NT2/D1 (cell line): ENCODE measurements at places on chromosomes 12 and 14.
A peak's percentile ranks its signal among the peaks of the same experiment; 100 is the strongest.

DNA sequence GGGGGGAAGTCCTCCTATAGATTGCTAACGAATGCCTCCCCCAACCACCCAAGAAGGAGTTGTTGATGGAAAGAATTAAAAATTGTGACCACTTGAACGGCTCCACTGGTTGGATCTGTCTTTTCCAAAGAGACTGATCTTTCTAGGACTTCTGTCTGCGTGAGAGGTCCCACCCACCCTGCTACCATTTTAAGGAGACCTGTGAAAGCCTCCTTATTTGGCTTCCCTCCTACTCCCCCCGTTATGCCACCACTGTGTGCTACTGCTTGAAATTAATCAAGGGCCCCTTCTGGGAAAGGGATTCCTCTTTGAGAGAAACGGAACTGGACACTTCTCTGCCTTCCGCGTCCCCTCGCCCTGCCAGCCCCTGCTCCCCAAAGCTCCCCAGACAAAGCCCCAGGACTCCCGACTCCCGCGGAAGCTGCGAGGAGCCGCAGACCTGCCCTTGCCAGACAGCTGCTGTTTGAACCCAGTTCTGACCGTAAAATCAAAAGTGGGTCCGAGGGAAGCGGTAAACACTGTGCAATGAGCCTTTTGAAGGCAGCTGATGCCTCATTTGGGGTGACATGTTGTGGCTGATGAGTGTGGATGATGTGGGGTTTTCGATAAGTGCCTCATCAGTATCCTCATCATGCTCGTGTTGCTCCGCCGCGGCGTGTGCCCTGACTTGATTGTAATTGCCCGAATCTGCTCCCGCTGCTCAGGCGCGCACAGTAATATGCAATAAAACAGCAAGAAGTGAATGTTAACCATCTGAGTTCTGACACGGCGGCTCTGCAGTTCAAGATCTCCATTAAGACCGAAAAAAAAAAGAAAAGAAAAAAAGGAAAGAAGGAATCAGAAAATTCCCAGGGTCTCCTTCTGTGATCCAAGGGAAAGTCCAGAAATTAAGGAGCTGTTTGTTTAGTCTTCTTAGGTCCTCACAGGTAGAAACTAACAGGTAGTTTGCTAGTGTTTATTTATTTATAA lies 48.2 kb downstream of the MBIP start:
- DNase-seq, result no peak

- DNase-seq, result no peak
These were observed 47.6 kb upstream of the SELPLG start for GRCh38 chr12:108681317-108681716.

- no peak for DNase-seq
These were observed 123.8 kb downstream of the PTCSC3 start for GRCh38 chr14:36052681-36053080.

- DNase-seq, result no peak
These were observed 51.8 kb upstream of the NUAK1 start for GRCh38 chr12:106190581-106190980.

DNA sequence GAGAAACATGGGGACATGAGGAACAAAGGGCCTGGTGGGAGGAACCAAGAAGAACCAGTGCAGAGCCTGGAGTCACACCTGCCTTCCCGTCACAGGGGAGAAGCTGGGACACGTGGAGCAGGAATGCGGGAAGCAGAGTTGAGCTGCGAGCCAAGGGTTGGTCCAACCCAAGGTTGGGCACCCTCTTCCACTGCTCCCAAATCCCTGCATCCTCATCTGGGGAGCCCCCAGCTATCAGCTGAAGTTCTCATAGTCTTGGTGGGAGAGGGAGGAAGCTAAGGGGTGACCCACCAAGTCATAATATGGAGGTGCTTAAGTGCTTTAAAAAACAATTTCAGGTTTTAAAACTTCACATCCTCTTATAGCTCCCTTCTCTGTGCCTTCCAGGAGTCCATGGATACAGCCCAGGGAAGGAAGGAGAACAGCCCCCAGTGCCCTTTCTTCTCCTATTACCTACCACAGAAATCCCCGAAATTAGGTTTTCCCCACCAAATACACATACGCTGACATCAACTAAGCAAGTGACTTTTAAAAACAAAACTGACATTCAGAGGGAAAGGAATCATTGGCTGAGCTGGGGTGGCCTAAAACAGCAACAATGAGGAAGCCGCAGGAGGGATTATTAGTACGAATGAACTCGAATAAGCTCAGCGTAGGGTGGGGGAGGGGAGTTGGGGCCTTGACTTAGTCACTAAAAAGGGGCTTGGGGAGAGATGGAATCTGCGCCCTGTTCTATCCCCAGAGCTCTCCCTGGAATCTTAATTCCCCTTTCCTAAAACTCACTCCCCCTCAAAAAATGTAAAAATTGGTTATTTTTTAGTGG lies 4.5 kb downstream of the MYL6 start:
- DNase-seq, result no peak

DNA sequence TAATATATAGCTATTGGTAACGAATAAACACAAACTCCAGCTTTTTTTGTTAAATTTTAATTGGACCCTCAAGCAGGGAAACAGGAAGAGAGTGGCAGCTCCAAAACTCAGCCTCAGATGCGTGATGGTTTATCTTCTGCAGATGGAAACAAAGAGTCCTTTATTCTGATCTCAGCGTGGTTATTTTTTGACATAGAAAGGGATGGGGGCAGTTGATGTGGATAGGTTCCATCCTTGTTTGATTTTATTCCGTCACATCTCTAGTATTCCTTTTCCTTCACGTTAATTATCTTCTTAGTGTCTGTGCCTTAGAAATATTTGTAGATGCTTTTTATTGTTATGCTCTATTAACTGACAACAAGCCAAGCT lies 447.6 kb upstream of the SEL1L start:
- no peak for DNase-seq

DNA sequence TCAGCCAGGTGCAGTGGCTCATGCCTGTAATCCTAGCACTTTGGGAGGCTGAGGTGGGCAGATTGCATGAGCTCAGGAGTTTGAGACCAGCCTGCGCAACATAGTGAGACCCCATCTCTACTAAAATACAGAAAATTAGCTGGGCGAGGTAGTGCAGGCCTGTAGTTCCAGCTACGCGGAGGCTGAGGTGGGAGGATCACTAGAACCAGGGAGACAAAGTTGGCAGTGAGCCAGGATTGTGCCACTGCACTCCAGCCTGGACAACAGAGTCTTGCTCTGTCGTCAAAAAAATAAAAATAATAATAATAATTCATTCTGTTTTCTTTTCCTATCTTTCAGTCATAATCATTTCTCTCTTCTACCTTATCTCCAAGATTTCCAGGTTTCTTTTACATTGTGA lies 48.6 kb upstream of the USP44 start:
- DNase-seq, result no peak

DNA sequence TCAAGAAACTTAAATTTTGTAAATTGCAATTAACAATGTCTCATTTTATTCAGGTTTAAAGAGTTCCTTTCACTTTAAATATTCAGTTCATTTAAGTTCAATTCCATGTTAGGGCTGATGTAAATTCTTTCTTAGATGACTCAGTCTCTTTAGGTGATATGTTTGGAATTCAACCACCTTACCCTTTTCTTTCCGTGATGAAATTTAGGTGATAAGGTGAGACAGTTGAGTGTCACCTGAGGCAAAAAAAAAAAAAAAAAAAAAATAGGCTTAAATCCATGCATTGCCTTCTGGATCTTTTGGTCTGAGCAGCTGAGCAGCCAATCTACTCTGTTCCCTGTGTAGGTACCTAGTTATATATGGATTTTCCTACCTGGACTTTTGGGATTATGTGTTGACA lies 299.5 kb downstream of the DAD1 start:
- DNase-seq, result no peak

- no peak for DNase-seq
These were observed 6.2 kb upstream of the DDX47 start for GRCh38 chr12:12806784-12807516.

GRCh38 chr14:95759941-95760340 lies 46.0 kb upstream of the TCL1A start:
- DNase-seq, result no peak

GRCh38 chr14:68770553-68771286 lies 22.1 kb downstream of the ZFP36L1 start:
- no peak for DNase-seq

- no peak for DNase-seq
These were observed 104.6 kb downstream of the EFCAB11 start for GRCh38 chr14:89849931-89850330.

DNA sequence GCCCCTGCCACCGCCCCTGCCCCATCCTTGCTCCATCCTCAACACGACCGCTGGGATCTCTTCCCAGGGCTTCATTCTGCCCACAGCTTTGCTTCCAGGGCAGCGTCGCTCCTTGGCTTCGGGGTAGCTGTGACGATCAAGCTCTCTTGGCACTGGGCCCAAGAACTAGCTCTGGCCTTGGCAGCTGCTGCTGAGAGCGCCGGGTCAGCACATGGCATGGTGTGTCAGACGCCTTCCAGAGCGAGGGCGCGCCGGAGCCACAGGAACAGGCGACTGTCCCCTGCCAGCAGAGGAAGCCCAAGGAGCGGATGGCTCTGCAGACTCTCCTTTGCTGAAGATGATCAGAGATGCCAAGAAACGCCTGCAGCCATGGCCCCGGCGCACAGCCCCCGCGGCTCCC lies 15.9 kb downstream of the RAB35 start:
- no peak for DNase-seq

DNA sequence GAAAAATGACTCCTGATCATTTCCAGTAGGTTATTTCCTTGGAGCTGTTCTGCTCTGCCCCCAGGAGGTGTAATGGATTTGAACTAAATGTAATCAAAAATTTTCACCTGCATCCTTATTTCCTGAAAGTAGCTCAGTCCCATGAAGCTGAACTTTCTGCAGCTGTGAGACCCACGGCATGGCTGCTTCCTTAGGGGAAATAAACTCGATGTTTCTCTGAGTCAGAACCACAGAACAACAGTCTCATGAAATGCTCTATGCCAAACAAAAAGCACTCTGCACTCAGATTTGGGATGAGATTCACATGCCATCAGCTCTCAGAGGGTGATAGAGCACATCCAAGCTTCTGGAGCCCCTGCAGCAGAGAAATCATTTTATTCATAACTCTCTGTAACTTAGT lies 224.1 kb upstream of the PLEKHG7 start:
- no peak for DNase-seq

GRCh38 chr12:93098077-93098476 lies 169.0 kb upstream of the EEA1 start:
- DNase-seq, result peak; percentile 47

GRCh38 chr12:6097411-6097810 lies 27.1 kb downstream of the VWF start:
- no peak for DNase-seq

DNA sequence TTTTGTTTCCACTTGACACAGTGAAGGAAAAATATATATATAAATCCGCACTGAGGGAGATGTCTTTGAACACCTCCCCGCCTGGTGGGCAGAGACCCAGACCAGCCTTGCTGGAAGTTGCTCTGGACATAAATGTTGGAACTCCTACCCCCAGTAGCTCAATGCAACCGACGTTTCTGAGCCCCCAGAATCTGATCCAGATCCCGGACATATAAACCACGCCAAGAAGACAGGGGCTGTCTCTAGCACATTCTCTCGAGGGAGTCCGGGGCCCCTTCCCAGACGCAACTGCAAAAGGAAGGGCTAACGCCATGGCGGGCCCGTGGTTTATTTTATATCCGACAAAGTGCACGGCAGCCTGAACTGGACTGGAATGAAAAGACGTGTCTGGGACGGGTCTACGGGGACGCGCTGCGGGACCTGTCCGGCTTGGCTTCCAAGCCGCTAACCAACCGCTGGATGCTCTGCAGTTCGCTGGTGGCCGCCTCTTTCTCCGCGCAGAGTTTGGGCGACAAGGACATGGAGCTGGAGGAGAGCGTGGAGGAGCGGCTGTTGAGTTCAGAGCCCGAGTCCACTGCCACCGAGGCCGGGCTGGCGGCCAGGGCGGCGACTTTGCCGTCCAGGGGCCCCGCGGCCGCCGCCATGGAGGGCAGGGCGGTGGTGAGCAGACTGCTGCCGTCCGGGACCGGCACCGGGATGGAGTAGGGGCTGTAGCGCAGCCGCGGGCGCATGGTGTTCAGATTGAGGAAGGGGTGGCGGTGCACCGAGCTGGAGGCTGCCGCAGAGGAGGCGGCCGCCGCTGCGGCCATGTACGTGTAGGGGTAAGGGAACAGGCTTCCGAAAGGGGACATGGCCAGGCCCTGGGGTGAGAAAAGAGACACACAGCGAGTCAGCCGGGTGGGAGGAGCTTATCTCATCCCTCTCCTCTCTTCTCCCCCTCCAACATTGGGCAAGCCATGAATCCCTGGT lies 12.2 kb downstream of the TBX3 start:
- DNase-seq, result no peak

- DNase-seq, result peak; percentile 51
These were observed 20.5 kb upstream of the FAM181A start for GRCh38 chr14:93906341-93907329.

GRCh38 chr14:74682169-74682952 lies 30.5 kb downstream of the AREL1 start:
- no peak for DNase-seq

DNA sequence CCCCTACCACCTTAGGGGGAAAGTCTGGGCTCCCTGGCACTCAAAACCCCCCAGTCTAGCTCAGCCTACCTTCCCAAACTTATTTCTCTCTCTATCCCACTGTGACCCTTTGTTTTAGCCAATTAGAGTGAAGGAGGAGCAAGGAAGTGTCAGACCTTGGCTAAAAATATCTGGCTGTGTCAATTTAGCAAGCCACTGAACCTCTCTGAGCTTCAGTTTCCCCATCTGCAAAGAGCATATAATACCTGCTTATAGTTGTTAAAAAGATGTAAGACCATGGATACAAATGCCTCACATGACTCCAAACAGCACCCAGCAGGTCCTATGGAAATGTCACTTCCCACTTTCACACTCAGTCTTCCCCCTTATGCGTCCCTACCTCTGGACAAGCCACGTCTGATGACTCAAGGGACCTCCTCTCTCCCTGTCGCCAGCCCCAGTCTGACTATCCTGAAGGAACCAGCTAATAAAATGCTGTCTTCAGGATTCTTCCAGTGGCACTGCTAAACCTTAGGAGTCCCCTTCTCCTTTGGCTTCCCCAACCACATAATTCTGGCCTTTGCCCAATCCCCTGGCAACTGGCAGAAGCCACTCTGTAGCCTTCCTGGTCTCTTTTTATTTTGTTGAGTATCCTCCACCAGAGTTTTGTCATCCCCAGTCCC lies 19.3 kb downstream of the FOXN3 start:
- no peak for DNase-seq

- DNase-seq, result no peak
These were observed 204.3 kb downstream of the TTC7B start for GRCh38 chr14:90611936-90612335.

DNA sequence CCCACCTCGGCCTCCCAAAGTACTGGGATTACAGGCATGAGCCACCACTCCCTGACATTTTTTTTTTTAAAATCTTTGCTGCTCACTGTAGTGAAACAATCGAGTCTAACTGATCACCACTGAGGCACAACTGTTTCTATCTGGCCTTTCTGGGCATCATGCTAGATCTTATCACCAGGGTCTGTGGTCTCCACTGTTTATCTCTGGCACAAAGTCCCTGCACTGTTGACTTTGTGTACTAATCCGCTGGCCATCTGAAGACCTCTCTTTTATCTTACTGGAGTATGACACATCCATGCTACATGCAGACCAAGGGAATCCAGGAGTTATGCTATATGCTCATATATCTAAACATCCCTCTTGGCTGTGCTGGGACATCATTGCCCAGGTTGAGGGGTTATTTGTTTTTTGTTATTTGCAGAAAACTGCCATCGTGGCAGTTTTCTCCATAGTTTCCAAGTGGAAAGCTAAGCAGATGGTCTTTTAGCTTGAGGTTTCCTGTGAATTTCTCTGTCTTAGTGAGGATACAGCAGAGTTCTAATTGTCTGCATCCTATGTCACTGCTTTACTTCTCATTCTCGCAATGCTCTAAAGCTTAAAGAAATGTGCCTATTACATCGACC lies 456.9 kb downstream of the CCER1 start:
- DNase-seq, result no peak
